Fibroblast of skin of left quadriceps (primary cell): ENCODE measurements at places on chromosomes 1 and 21.

- no peak for DNase-seq
Measured at GRCh38 chr1:245128381-245129101, 26.2 kb upstream of the KIF26B start.

GRCh38 chr1:11037740-11038182 is 9.3 kb downstream of the MASP2 start:
- peak; percentile 54 for DNase-seq

- no peak for DNase-seq
Measured at GRCh38 chr1:159826441-159827101, at the start of gene SLAMF8. SLAMF8 (plus strand) TSS chr1:159826873; CDS start chr1:159826899, 26 bp downstream.

- DNase-seq, result no peak
Measured at GRCh38 chr1:203867802-203868201, 6.4 kb downstream of the SNRPE start.

DNA sequence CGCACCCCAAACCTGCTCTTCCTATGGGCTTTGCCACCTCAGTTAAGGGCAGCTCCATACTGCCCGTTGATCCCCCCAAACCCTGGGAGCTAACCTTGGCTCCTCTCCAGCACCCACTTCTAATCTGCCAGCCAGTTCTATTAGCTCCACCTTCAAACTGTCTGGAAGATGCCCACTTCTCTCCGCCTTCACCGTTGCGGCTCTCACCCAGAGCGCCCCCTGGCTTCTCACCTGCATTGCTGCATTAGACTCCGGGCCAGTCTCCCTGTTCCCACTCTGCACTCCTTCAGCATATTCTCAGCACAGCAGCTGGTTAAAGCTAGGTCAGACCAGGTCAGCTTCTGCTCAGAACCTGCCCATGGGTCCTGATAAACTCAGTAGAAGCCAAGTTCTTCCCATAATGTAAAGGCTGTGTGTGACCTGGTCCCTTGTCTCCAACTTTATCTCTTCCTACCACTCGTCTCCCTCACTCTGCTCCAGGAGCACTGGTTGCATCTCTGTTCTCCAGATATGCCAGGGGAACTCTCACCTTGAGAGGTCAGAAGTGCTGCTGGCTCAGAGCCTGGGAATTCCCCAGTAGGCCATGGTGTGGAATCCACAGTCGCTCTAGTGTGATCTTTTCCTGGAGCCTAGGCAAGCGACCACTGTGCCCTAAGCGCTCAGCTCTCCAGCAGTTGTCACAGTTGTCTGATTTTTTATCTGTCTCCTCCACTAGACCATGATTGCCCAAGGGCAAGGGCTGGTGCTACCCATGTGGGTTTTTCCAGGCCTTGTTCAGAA is 150.3 kb downstream of the HMGB4 start:
- DNase-seq, result no peak

- no peak for DNase-seq
Measured at GRCh38 chr1:213014642-213015041, 1.0 kb downstream of the ANGEL2 start.

GRCh38 chr1:223180731-223181321 is 37.8 kb upstream of the TLR5 start:
- DNase-seq, result peak; percentile 21

DNA sequence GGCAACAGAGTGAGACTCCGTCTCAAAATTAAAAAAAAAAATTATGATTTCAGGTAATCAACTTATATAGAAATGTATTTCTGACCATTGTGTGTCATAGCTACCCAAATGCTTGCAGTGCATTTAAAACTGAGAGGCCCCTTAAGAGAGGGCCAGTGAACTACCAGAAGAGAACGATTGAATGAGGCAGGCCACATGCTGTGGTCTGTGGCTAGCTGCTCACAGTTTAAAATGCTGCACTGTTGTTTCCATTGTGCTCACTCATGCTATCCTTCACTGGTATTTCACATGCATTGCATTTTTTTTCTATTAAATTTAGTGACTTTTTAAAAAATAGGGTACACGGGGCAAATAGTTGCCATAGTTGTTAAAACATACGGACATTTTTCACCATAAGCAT is 26.0 kb downstream of the CHML start:
- DNase-seq, result no peak

GRCh38 chr1:6244401-6245049 is 546 bp downstream of the HES3 start:
- DNase-seq, result no peak

DNA sequence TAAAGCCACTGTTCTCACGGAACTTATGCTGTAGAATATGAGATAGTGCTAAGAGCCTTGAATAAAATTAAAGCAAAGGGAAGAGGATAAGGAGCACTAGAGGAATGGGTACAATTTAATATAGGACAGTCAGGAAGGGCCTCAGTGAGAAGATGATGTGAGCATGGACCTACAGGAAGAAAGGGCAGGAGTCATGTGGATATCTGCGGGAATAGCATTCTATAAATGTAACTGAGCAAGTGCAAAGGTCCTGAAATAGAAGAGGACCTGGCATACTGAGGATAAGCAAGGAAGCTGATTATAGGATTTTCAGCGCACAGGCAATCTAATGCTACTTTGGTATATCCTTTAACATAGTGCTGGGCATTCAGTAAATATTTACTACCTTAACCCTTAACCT is 12.6 kb upstream of the BCAS2 start:
- DNase-seq, result no peak

- no peak for DNase-seq
Measured at GRCh38 chr21:14866859-14867765, 197.7 kb downstream of the NRIP1 start.

- DNase-seq, result no peak
Measured at GRCh38 chr1:55374216-55374615, 159.1 kb upstream of the USP24 start.

GRCh38 chr1:201351617-201352016 is 25.9 kb downstream of the TNNT2 start:
- no peak for DNase-seq

DNA sequence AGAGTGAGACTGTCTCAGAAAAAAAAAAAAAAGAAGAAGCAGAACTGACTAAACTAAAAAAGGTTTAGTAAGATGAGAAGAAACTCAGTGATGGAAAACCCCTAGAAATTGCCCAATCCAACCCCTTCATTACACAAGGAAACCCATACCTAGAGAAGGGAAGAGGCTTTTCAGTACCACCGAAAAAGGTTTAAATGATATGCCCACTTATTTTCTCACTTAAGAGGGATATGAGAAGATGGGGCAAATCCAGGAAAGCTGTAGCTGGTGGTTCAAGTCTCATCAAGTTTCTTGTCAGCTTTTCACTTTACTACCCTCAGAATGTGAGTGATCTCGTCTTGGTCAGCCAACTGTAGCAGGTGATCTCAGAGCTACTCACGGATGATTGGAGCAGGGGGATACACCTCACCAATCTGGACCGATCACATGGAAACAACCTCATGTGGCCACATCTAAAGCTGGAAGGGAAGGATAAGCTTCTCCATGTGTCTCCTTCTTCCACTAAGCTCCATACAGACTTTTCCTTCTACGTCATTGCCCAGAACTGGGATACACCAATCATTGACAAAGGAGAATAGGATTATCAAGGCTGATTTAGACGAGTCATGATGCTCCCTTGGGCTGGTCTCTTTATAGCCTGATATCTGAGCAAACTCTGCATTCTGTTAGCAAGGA is 126.7 kb upstream of the POU3F1 start:
- no peak for DNase-seq

GRCh38 chr1:151165281-151165737 is 393 bp downstream of the LYSMD1 start:
- DNase-seq, result peak; percentile 30

DNA sequence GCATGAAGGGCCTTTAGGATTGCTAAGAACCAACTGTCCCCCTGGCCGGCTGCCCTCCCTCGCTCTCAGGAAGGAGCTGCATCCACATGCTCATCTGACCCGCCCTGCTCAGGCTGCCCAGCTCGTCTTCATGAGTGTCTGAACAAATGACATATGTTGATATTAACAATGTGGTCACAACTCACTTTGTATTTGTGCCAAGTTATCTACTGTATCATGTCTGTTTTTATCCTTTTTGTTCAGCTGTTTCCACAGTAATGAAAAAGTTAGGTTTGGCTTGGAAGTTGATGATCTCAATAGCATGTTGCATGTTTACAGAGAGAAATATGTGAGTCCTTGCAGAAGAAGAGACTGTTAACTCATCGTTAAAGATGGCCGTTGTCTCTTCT is 75.1 kb downstream of the PHTF1 start:
- DNase-seq, result no peak

DNA sequence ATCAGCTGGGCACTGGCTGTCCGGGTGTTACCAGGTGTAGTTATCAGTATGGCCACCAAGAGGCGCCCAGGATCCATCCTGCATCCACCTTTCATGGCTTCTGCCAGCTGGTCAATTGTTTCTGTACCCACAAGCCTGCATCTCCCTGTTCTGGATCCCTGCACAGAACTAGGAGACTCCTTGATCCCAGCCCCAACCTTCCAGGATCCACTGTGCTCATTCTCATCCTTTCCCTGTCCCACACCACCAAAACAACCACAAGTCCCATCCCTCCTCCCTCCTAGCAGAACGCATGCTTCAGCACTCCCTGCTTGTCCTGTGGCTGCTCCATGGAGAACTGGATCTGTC is 27.2 kb upstream of the FOXE3 start:
- no peak for DNase-seq

DNA sequence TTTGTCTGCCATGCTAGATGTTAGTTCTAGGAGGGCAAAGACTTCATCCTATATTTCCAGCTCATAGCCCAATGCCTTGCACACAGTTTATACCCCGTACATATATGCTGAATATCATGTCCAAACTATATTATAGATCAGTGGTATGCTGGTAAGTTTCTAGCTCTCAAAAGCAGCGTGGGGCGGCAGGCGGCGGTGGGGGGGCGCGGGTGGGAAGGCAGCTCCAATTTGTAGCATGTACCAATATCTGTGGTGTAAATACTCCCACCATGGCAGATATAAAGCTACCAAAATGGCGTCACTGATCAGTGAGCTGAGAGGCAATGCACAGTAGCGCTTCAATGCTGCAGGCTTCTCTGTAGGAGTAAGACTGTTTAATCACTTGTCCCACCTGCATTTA is 77.1 kb downstream of the PATJ start:
- no peak for DNase-seq

DNA sequence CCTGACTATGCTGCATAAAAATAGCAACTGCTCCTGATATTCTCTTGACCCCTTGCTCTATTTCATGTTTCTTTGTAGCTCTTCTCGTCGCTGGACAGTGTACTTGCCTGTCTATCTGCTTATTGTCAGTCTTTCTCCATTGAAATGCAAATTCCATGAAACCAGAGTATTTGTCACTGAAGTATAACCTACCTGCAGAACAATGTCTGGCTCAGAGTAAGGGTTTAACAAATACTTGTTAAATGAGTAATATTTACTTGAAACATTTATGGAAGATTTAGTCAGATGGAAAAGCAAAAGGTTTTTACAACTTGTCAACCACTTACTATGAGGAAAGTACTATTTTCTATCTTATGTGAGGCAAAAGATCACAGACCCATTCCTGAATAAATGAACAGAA is 19.9 kb upstream of the ERICH3 start:
- no peak for DNase-seq

DNA sequence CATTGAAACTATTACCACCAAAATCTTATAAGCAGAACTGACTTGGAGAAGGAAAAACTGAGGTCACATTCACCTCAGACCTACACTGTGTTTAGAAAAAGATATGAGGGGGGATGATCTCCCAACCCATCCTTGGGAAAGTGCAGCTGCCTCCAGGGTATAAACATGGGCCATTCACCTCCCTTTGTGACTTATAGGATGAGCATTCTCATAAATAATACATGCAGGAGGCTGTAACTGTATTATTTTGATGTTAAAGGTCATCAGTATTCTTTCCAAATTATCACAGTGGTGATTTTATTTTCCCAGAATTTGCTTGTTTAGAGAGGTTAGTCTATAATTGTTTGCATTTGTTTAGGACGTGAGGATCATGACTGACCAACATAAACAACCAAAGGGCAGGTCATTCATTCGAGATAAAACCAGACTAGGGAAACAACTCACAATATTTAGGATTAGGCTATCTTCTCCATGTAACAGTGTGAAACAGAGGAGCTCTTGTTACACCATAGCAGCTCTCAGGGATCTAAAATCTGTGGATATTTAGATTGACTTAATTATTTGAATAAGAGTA is 109.2 kb upstream of the NR5A2 start:
- no peak for DNase-seq

- DNase-seq, result peak; percentile 96
Measured at GRCh38 chr1:42462828-42463763, at the start of gene CCDC30. CCDC30 (plus strand) TSS chr1:42463286; CDS start chr1:42480552, 17,266 bp downstream.
